M059J (cell line): ENCODE measurements at places on chromosomes 7 and 10.
A peak's percentile ranks its signal among the peaks of the same experiment; 100 is the strongest.

GRCh38 chr7:148782757-148783456, 84.2 kb downstream of the CUL1 start:
- no peak for DNase-seq

GRCh38 chr7:29480451-29480850, 83.2 kb upstream of the PRR15 start:
- DNase-seq = no peak

GRCh38 chr10:49750546-49750945, 11.6 kb downstream of the OGDHL start:
- no peak for DNase-seq

- DNase-seq = peak; percentile 40
Observed at GRCh38 chr7:117665368-117665767, 185.5 kb downstream of the CFTR start.

GRCh38 chr10:28722065-28722803, 44.9 kb downstream of the BAMBI start:
- peak; percentile 18 for DNase-seq

GRCh38 chr7:128888756-128889095, 21.8 kb downstream of the KCP start:
- no peak for DNase-seq

GRCh38 chr7:127900732-127901685, 130.2 kb downstream of the LRRC4 start:
- DNase-seq = no peak

DNA sequence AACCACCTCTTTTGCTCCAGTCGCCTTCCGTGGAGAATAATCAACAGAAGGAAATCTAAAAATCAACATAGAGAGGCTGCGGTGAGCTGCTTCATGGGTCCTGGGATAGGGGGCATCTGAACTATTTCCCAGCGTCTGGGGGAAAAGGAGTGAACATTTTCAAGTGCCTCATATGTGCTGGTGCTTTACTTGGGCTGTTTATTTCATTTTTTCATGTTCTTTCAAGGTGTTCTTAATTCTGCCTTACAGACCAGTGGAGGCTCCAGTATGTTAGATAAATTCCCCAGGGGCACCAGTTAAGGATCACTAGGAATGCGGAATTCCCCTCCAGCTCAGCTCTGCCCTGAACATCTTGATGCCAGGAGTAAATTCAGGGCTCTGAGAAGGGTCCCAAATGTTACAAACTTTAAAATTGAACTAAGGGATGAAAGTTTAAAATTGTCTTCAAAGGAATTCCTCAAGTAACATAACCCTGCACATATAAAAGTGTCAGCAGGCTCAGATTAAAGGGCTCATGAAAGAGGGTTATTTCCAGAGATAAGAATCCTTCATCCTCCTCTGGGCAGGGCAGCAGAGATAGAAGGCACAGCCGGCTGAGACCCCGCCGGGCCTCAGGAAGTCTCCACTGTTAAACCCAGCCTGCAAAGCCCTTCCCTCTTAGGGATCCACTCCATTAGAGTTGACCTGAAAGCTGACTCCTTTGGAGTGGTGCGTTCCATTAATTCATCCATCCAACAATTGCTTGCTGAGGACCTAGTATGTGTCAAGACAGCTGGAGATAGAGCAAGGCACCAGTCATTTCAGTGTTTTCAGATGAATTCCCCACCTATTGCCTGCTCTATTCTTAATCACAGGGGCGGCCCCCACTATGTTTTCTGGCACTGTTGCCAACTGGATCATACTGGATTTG, 345.8 kb downstream of the KCNMA1 start:
- peak; percentile 49 for DNase-seq

GRCh38 chr7:131010717-131011431, 276.9 kb upstream of the KLF14 start:
- DNase-seq = peak; percentile 70

- peak; percentile 67 for DNase-seq
Observed at GRCh38 chr10:14698111-14698828, 76.4 kb downstream of the FAM107B start.

DNA sequence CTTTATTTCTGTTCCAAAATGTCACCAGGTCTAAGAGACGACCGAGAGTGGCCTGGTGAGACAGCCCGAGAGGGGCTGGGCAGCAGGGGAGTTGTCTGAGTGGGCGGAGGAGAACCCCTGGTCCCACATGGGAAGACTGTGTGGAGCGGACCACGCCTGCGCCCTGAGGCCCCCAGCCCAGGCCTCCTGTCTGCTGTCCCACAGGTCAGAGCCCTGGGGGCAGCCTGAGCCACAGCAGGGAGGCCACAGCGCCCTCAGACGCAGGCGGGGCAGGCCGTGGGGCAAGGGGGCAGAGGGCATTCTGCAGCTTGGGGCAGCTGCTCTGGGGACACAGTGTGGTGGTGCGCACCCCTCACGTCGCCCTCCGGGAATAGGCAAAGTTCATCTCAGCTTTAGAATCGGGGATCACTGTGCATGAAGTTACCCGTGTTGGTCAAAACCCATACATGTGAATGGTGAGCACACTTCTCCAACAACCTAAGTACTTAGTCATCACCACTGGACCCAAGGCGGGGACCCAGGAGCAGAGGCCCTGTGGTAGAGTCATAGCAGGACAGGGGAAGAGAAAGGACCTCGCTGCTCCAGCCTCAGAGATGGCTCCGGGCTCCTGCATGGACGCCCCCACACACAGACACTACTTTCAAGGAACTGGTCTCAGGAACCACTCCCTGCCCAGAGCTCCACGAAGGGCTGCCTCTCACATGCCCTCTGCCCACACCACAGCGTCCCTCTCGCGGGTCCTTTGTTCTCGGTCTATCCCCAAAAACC, 214.7 kb downstream of the ELFN1 start:
- DNase-seq = peak; percentile 47

- peak; percentile 93 for DNase-seq
Observed at GRCh38 chr7:80826520-80827238, 92.2 kb downstream of the SEMA3C start.

- DNase-seq = peak; percentile 33
Observed at GRCh38 chr7:39623732-39624441, 515 bp downstream of the RALA start.

DNA sequence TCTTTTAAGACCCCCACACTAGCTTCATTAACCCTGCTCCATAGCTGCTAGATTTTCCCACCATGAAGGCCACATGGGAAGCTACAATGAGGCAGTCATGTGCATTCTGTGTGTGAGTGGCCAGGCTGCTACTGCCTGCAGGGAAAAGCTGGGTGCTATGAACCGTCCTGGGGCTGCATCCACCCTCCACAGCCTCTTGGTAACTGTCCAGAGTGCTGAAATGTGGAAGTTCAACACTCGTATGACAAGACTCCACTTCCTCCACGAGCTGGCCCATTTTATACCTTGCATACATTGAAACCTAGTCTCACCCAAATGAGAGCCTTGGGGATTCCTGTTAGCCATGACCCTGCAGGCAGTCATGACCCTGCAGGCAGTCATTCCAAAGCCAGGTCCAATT, 59.4 kb downstream of the CUZD1 start:
- DNase-seq = peak; percentile 42

DNA sequence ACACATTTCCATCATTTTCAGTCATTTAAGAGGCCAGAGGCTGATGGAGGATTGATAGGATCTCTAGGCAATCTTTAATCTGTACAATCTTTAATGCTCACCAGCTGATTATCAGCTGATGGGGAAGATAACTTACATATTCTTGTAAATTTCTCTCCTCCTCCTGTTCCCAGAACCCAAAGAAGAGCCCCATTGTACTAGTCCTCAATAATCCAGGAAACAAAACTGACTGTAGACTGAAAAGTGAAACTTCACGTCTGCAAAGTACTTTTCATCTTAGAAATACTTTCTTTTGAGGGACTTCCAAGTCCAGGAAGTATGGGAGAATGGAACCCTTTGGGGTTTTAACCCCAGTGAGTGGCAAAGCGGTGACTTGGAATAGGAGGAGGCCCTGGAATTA, 283.3 kb downstream of the FRMD4A start:
- DNase-seq = no peak

DNA sequence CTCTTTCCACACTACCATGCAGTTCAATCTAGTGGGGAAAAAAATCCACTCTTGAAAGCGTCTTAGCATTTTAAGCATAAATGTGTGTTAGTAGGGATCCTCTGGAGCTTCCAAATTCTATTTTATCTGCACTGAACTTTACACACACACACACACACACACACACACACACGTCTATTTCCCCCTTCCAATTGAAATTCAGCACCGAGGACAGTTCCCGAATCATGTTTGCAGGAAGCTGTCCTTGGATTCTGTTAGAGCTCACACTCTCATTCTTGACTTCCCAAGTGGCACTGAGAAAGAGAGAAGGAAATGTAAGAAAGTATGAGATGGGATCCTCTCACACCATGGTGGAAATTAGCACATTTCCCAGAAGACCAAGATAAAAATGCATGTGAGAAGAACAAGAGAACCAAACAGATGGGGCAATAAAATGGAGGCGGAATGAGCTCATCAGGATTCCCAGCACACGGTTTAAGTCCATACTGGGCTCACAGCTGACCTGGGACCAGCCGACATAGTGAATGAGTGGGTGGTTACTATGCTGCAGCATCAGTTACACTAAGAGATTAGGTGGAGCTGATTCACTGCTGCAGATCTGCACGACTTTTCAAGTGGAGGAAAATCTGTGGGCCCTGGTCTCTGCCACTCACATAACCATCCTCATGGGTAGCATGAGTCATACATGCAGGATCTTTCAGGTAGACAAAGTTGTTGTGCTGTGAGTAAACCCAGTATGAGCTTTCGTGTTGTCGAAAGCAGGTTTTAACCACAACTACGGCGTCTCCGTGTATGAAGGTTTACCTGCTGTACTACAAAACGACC, 3.3 kb upstream of the NPTX2 start:
- peak; percentile 20 for DNase-seq

- no peak for DNase-seq
Observed at GRCh38 chr10:15815242-15815885, 44.9 kb downstream of the MINDY3 start.

DNA sequence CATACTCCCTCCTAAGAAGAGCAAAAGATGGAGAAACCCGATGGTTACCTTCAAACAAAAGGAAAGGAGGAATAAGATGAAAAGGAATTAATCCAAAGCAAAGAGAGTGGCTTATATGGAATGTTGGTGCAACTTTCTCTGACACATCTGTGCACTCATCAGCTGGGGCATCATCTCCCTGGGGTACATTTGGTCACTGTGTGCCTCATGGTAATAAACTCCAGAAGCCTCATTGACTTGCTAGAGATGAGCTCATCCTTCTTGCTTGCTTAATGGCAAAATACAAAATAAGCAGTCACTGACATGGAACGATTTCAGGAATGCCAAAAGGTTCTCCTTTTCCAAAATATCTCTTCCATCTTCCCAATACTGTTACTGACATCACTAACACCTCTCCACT, 22.5 kb downstream of the CAV1 start:
- peak; percentile 65 for DNase-seq

- peak; percentile 46 for DNase-seq
Observed at GRCh38 chr10:112952282-112953173, 2.5 kb downstream of the TCF7L2 start.
